ENCODE measurements at places on chromosomes 2 and 18. TPM values are rescaled to one million over a fixed set of nuclear protein-coding genes. Genes with fewer than 3 reads are reported as not detected.

ATAD2B gene
- total RNA-seq: 14.1 TPM

FOXD4L1 gene
- 0.06 TPM for total RNA-seq

TXNDC2 gene
- total RNA-seq: not detected

VIL1 gene
- not detected for total RNA-seq

DHRS9 gene
- total RNA-seq: not detected

AQP12A gene
- not detected for total RNA-seq

MTCL1 gene
- total RNA-seq: 11.9 TPM

PSMA8 gene
- total RNA-seq: not detected

OST4 gene
- 659 TPM for total RNA-seq

ACMSD gene
- not detected for total RNA-seq

POTEJ gene
- not detected for total RNA-seq

CFC1 gene
- not detected for total RNA-seq

DGUOK gene
- 48.6 TPM for total RNA-seq

CTIF gene
- total RNA-seq: 19.8 TPM

NAT8 gene
- total RNA-seq: not detected

LYG2 gene
- total RNA-seq: not detected

PARD6G gene
- total RNA-seq: 0.13 TPM

DSC1 gene
- total RNA-seq: not detected

COLEC11 gene
- total RNA-seq: 0.92 TPM

DCC gene
- 0.13 TPM for total RNA-seq

FTCDNL1 gene
- total RNA-seq: 0.53 TPM

ARMC9 gene
- 158 TPM for total RNA-seq

SPHKAP gene
- 0.19 TPM for total RNA-seq

RAPGEF4 gene
- 2.2 TPM for total RNA-seq

WDFY1 gene
- 138 TPM for total RNA-seq

ABHD3 gene
- 4.3 TPM for total RNA-seq

ZNF397 gene
- 16.8 TPM for total RNA-seq

UGT1A10 gene
- not detected for total RNA-seq

PDE1A gene
- 95.7 TPM for total RNA-seq

NR4A2 gene
- 9.4 TPM for total RNA-seq

RPRM gene
- not detected for total RNA-seq

REG3A gene
- not detected for total RNA-seq

ANAPC1 gene
- 48.9 TPM for total RNA-seq

AQP4 gene
- not detected for total RNA-seq

SCG2 gene
- 4.0 TPM for total RNA-seq

C2orf80 gene
- not detected for total RNA-seq

TMEM178A gene
- total RNA-seq: 1.5 TPM

CXCR4 gene
- total RNA-seq: 16.1 TPM

DLX1 gene
- total RNA-seq: 0.62 TPM

PAX8 gene
- total RNA-seq: 0.13 TPM

TBR1 gene
- not detected for total RNA-seq

IL37 gene
- not detected for total RNA-seq

TRIM43 gene
- not detected for total RNA-seq

TRPM8 gene
- 0.53 TPM for total RNA-seq

ARPC2 gene
- total RNA-seq: 403 TPM

HOXD13 gene
- total RNA-seq: not detected

TEX44 gene
- total RNA-seq: not detected

FEV gene
- total RNA-seq: not detected

TTC31 gene
- total RNA-seq: 9.4 TPM

VIT gene
- total RNA-seq: 0.12 TPM

EVX2 gene
- total RNA-seq: not detected
